ENCODE measurements at places on chromosomes 1 and 21.
A peak's percentile ranks its signal among the peaks of the same experiment; 100 is the strongest.

DNA sequence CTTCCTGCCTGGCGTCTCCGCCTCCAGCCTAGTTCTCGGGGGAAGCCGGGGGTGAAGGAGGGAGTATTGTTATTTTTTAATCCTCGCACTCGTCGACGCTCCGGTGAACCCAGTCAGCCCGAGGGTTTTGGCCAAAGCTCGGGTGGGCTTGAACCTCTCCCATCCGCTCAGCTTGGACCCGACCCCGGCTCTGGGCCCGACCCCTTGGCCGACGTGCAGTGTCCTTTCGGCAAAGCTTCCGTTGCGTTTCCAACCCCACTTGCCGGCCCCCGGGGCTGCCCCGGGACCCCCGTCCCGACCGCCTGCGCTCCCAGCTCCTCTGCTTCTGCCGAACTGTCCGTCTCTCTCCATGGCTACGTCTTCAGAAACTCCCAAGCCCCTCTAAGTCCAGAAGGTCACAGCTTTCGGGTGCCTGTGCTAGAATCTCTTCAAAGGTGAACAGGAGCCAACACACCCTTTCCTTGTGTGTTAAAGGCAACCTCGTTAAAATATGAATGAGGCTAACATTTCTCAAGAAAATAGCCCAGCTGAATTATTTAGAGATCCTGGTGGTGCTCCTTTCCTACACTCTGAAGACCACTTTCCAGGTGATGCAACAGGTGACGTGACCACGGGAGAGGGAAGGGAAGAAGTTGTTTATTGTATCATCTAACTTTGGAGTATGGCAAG, 647 bp downstream of the DESI2 start:
- DNase-seq: peak; percentile 17

DNA sequence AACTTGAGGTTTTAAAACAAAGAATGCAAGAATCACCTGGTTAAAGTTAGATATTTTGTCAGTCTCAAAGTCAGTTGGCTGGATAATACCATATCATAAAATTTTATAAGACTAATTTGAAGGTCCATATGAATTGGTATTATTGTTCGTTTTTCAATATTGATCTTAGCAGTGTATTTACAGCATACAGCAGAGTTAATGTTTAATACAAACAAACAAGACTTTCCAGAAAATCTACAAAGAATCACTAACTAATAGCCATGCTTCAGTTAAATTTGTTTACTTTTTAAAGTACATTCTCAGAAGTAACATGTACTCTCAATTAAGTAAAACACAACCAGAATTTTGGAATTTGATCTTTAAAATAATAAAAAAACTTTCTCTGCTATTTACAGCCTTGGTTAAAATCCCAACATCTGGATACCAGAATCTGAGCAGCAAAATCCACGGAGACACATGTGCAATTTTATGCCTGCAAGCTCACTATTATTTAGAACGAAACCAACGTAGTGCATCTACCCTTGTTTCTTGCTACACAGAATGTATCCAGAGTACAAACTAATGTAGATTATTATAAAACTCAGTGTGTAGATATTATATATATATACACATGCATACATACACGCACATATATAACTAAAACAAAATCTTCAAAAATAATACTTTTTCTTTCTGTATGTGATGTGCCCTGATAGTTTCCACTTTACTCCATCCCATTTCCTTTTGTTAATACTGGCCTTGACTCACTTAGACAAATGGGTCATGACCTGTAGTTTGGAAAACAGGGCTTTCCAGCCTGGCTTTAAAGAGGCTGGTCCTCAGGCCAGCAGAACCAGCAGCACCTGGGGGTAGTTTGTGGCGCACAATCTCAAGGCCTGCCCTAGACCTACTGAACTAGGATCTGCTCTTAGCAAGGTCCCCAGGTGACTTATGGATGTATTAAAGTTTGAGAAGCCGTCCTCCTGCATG, 63.6 kb upstream of the ERG start:
- no peak for DNase-seq

- DNase-seq: no peak
Observed at GRCh38 chr21:34802180-34802899, 133.5 kb downstream of the CLIC6 start.

DNA sequence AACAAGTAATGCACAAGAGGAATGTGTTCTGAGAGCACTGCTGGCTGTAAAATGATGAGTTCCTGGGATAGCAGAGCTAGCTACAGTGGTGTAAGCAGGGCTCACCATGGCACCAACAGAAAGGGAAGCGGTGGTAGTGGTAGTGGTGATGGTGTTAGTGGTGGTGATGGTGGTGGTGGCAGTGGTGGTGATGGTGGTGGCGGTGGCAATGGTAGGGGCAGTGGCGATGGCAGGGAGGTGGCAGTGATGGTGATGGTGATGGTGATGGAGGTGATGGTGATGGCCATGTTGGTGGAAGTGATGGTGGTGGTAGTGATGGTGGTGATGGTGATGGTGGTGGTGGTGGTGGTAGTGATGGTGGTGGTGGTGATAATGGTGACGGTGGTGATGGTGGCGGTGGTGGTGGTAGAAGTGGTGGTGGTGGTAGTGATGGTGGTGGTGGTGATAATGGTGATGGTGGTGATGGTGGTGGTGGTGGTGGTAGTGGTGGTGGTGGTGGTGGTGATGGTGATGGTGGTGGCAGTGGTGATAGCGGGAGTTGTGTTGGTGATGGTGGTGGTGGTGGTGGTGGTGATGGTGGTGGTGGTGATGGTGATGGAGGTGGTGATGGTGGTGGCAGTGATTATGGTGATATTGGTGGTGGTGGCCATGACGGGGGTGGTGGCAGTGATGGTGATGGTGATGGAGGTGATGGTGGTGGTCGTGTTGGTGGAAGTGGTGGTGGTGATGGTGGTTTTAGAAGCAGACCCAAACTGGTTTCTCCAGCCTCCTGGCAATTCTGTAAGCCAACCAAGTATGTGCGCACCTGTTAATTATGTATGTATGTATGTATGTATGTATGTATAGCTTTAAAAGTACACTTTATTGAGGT, 254.1 kb downstream of the TRABD2B start:
- no peak for DNase-seq

- DNase-seq: no peak
Observed at GRCh38 chr1:53345996-53346813, 18.3 kb upstream of the LRP8 start.

DNA sequence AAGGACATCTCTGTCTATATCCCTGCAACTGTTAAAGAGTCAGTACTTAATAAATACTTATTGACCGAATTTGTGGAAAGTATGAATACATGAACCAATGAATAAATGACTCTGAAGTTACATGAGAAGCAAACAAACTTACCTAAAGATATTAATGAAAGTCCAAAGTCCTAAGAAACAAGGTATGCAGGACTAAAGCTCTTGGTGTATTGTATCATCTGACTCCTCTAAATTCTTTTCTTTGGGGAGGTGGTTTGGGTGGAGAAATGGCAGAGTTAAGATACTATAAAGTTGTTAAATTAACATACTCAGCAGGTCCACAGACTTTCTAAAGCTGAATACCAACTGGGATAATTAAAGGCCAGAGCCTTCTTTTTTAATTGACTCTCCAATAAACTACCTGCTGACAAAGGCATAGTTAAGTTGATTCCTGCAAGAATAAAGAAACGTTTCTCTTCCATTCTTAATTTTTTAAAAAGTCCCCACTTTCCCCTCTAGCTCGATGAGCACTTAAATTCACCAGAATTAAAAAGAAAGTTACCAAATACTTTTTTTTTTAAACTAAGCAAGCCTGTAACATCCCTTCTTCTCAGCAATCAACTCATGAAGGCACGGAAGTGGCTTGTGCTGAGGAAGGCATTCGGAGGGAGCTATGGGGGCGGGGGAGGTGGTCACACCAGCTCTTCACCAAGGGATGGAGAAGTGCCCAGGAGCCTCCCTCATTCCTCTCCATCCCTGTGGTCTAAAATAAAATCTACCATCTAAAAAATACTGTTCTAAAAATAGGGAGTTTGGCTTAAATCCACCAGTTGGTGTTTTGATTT, 61.1 kb downstream of the GADD45A start:
- DNase-seq: no peak

DNA sequence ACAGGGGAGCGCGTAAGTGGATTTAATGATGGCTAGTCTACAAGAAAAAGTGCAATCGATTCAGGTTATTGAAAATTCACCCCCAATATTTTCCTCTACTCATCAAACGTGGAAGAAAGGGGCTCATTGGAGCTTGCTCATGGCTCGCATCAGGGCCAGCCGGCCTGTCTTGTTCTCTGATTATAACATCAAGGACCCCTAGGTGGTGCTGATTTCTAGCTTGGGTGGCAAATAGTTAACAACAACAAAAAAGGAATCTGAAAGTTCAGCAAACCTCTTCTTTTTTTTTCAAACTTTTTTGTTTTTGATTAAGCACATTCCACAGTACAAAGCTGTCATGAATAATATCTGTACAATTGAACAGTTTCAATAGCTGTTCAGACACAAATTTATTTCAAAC, 35.8 kb upstream of the SOD1 start:
- peak; percentile 49 for DNase-seq

DNA sequence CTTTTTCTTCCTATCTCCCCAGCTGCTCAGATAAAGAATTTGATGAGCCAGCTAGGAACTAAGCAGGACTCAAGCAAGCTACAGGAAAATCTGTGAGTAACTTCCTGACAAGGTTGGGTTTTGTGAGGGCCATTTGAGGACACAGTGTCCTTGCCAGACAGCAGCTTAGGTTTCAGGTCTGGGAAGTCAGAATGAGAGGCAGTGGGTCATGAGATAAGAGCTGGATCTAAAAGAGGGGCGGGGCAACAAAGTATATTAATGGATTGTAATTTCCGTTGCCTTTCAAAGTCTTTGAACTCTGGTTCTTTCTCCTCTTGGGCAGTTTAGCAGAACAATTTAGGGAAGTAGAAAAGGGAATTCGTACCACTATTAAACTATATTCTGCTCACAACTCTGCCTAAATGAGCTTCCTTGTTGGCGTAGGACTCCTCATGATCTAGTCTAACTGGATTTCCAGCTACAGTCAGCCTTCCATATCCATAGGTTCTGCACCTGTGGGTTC, 16.6 kb downstream of the STX12 start:
- no peak for DNase-seq

DNA sequence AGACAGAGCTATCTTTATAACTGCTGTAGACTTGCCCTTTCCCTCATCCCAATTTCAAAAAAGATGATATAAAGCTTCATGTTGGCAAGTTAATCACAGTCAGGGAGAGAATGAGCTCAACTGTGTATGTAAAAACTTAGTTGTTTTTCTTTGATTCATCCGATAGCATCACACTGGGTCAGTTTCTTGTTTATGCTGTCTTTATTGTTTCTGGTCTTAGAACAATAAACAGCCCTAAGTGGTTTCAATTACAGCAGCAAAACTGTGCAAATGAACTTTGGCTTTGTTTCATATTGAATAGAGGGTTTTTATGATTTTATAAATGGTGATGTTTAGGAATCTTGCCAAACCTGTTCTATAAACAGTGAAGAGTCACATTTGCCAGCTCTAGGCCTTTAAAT, 423.8 kb upstream of the CXADR start:
- no peak for DNase-seq
